ENCODE measurements at places on chromosomes 2 and 18.

- no peak for DNase-seq
Observed at GRCh38 chr2:33288011-33288410, 188.4 kb upstream of the RASGRP3 start.

GRCh38 chr2:160492401-160493226 lies 993 bp downstream of the RBMS1 start:
- DNase-seq: peak; percentile 60

- no peak for DNase-seq
Observed at GRCh38 chr2:112880696-112881095, 30.3 kb upstream of the IL37 start.

DNA sequence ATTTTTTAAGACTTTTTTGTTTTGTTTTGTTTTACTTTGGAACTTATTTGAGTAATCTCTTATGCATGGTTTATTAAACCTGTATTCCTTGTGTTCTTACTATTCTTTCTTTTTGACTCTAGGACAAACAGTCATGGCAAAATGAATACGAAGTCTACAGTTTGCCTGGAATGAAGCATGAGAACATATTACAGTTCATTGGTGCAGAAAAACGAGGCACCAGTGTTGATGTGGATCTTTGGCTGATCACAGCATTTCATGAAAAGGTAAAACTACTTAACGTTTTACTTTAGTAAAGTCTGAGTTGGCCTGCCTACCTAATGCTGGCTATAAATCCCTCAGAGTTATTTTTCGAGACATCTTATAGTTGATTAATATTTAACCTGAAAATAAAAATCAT lies 72.3 kb downstream of the ACVR2A start:
- DNase-seq: no peak

DNA sequence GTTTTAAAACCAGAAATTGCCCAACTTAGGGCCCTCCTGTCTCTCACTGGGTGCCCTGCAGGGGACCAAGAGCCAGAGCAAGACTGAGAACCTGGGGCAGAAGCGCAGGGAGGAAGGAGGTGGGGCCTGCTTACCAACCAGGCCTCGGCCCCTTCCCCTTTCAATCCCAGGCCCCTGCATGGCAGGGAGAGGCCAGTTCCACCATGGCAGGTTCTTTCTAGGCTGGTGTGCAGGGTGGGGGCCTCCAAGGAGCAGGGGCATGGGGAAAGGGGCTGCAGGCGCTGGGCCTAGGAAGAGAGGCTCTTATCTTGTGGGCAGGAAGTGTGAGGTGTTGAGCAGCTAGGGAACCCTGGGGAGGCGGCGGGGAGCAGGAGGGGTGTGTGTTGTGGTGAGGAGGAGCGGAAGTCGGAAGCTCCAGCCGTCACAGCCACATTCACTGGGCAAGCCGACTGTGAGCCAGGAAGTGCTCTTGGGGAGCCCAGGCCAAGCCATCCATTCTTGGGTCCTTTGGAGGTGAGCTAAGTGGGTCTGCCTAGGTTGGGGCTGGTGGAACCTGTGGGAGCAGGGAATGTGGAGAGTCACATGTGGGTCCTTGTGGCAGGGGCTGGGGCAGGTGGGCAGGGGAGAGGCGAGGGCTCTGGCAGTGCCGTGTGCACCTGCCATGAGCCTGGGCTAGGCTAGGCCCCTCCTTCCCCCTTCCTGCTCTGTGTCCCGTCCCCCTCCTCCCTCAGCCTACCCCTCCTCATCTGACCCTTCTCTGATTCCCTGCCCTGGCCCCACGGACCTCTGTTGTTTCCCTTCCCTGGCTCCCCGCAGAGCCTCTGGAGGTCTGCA lies at the start of gene PSD4:
Gene PSD4 (plus strand): TSS at position 430 of the 834 bp plus-strand sequence. CDS start 8,486 bp downstream, outside the sequence.
- DNase-seq: peak; percentile 86

- no peak for DNase-seq
Observed at GRCh38 chr2:149743842-149744448, 156.4 kb upstream of the MMADHC start.

DNA sequence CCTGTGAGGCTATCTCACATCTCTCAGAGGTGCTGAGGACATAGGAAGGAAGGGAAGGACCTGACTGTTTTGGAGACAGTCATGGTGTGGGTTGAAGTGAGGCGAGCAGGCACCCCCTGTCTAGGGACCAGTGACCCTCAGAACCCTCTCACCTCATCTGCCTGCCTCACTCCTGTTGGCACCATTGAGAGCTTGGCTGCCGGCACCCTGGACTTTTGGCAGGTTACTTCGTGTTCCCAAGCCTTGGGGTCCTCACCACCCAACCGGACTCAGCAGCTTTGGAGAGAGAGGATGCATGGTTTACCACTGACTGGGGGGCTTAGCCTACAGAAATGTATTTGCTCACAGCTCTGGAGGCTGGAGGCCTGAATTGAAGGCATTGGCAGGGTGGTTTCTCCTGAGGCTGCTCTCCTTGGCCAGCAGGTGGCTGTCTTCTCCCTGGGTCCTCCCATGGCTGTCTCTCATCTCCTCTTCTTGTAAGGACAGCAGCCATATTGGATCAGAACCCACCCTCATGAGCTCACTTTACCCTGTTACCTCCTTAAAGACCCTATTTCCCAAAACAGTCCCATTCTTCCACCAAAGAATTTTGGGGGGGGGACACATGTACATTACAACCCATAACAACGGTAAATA lies 142.0 kb downstream of the TSN start:
- DNase-seq: no peak

GRCh38 chr18:50806208-50806616 lies 13.6 kb downstream of the MRO start:
- DNase-seq: no peak

- DNase-seq: no peak
Observed at GRCh38 chr2:75561566-75562512, 1.1 kb upstream of the EVA1A start.

GRCh38 chr2:166406374-166406773 lies 30.6 kb upstream of the SCN9A start:
- no peak for DNase-seq

DNA sequence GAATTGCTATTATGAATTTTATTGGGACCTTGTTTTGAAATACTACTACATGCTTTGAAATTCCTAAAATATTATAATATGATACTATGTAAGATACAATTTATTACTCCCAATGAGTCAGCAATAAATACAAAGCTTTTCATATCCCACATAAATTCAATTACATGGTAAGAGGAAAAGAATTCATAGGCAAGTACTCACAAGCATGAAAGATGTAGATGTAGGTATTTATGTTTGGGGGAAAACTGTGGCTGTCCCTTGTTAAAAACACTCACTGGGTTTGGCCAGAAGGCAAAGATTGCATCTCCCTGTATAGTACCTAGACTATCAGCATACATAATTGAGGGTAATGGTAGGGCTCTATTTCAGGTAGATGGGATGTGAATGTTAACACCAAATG lies 90.4 kb downstream of the MBD2 start:
- no peak for DNase-seq

GRCh38 chr2:204650611-204651010 lies 105.3 kb downstream of the PARD3B start:
- no peak for DNase-seq

DNA sequence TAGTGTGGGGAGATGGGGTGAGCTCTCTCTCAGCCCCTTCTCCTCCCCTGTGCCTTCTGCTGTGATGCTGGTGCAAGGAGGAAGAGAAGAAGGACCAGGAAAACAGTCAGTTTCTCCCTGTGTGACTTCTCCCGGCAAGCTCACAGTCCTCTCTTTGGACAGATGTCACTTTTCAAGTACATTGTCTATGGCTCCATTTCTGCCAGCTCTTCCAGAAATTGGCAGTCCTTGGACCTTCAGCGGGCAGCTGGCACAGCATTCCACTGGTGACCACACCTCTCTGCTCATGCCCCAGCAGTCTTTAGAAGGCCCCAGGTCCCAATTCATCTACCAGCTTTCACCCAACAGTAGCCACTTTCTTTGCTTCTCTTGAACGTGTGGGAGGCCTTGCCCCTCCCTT lies 63.9 kb downstream of the AOX1 start:
- no peak for DNase-seq

- no peak for DNase-seq
Observed at GRCh38 chr18:76498064-76498463, 3.0 kb upstream of the ZNF516 start.

GRCh38 chr18:6521803-6522418 lies 107.2 kb upstream of the L3MBTL4 start:
- no peak for DNase-seq

GRCh38 chr2:66521291-66521922 lies 86.5 kb downstream of the MEIS1 start:
- no peak for DNase-seq

- DNase-seq: no peak
Observed at GRCh38 chr2:76178610-76179009, 467.9 kb upstream of the GCFC2 start.

DNA sequence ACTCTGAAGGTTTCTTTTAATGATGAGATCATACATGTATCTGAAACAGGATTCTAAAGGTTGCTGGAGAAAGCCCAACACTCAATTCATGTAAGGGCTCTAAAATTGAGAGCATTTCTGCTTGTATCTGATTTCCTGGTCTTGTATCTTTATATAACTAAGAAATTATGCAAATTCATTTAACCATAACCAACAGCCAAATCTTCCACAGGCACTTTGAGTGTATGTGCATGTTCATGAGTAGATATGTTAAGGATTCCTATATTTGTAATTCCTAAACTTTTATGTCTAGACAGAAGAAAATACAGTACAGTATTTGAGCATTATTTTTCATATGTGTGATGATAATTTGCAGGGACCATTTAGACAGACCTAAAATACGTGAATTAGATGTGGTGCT lies 20.4 kb upstream of the PELI1 start:
- no peak for DNase-seq

GRCh38 chr2:15146960-15147359 lies 414.2 kb downstream of the NBAS start:
- no peak for DNase-seq

- no peak for DNase-seq
Observed at GRCh38 chr18:37741032-37741623, 175.5 kb upstream of the CELF4 start.

All from stimulated activated CD4-positive, alpha-beta T cell treated with anti-CD3 and anti-CD28 coated beads, Interleukin-4, amount 100 ng/mL, for 24 hours (primary cell).